ENCODE measurements at places on chromosomes 2 and 18. TPM values are rescaled to one million over a fixed set of nuclear protein-coding genes. Genes with fewer than 3 reads are reported as not detected.

KATNAL2 gene
- 1.6 TPM for total RNA-seq

KIF5C gene
- total RNA-seq: 0.58 TPM

GALNT5 gene
- total RNA-seq: 0.48 TPM

COLEC12 gene
- 13.2 TPM for total RNA-seq

FER1L5 gene
- not detected for total RNA-seq

AGBL5 gene
- 14.8 TPM for total RNA-seq

COL3A1 gene
- 54.2 TPM for total RNA-seq

SLC38A11 gene
- total RNA-seq: 0.34 TPM

- no peak for DNase-seq
Measured at GRCh38 chr2:109335631-109336176, 206.7 kb downstream of the SH3RF3 start.

- no peak for DNase-seq
Measured at GRCh38 chr18:79911344-79912270, 39.8 kb downstream of the SLC66A2 start.

DNA sequence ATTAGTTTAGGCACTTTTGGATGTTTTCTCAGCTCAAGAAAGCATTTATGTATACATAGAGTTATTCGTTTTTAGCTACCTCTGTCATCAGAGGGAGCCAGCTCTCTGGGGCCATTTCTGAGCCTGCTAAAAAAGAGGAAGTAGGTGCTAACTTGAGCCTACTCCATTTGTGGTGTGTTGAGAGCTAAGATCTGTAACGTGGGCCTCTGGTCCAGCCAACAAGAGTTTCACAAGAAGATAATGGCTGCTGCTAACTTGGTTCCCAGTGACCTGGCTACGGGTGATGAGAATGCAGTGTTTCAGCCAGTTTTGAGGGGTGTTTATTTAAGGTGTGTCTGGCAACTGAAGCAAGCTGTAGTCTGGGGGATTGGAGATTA lies 182.5 kb downstream of the PRKCE start:
- no peak for DNase-seq

- no peak for DNase-seq
Measured at GRCh38 chr2:98156304-98156703, 69.3 kb downstream of the VWA3B start.

- DNase-seq: no peak
Measured at GRCh38 chr18:78861116-78861515, 118.5 kb upstream of the SALL3 start.

DNA sequence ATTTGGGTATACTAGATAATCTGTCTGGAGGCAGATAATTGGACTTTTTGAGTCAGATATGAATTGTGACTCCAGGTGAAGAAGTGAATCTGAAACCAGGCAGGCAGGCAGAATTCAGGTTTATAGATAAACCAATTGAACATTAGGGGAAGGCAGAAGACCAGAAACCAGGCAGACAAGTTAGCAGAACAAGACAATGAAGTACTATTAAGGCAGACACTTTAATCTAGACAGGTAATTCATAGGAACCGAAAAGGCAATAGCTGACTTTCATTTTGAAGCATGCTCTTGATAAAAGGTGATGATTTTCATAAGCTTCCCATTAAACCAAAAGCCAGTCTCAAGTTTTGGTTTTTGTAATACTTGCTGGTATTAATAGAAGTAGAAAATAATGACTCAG lies 19.3 kb upstream of the SLC4A10 start:
- DNase-seq: no peak

DNA sequence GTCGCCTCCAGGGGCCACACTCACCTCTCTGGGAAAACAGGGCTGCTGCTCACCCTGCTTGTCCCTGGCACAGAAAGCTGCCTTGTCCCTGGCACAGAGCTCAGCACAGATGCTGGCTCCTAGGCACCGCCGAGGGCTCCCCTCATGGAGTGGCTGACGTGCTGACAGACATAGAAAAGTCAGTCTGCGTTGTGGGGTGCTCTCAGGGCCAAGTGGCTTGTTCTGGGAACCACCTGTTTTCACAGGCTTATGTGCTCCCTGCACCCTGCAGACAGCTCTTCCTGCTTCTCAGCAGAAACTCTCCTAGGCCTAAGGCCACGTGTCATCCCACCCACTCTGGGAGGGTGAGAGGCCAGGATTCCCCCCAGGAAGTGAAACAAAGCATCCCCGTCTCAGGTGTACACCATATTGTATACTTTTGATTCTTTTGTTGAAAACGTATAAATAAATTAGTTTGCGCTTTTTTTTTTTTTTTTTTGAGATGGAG lies 84.7 kb upstream of the TMEM200C start:
- DNase-seq: no peak

GRCh38 chr2:72678024-72678423 lies 147.8 kb downstream of the EXOC6B start:
- no peak for DNase-seq

DNA sequence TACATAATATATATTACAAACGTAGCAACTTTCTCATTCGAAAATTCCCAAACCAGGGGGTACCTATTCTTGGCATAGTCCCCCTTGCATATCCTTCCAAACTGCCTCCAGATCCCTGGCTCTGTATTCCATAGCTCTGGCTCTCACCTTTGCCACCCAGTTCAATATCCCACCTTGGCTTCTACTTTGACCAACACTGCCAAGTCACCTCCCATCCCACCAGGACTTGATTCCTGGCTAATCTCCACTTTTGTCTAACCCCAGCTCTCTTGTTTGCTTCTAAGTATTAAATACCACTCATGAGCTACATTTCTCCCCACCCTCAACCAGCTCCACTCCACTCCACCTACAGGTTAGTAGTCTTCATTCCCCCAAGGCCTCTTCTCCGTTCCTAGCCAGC lies 103.2 kb upstream of the WDR75 start:
- DNase-seq: no peak

DNA sequence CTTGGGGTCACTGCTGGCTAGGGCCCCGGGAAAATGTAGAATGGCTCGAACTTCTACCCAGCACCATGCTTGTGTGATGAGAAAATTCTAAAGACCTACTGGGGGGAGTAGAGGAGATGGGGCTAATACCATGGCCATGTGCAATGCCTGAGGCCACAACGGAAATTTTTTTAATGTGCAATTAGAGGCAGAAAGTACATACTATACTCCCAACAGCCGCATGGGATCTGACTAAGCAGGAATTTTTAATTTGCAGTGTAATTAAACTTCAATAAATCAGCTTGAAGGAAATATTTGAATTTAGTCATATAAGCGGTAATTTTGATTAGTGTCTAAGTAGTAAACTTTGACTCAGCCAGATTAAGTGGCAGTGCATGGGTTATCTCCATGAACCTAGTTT lies 53.2 kb upstream of the CNGA3 start:
- no peak for DNase-seq

DNA sequence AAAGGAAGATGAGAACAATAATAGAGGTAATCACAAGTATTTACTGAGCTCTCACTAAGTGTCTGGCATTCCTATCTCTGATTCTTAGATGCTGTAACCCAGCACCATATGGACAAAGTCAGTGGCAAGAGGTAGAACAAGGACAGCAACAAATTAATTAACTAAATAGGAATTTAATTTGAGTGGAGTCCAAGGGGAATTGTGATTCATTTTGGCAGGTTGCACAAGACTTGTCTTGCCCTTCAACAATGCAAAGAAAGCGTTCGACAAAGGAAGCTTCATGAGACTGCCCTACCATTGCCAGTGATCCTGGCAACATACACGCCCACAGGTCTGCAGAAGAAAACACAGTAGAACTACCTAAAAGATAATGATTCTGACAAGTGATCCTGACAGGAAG lies 221.6 kb downstream of the RBM43 start:
- DNase-seq: no peak

All from glomerular endothelial cell (primary cell).